Substantia nigra (tissue), 51 donors: ENCODE measurements at places on chromosomes 3 and 15.

GRCh38 chr15:74326746-74327145 is 40.7 kb downstream of the CYP11A1 start:
- no peak for DNase-seq

DNA sequence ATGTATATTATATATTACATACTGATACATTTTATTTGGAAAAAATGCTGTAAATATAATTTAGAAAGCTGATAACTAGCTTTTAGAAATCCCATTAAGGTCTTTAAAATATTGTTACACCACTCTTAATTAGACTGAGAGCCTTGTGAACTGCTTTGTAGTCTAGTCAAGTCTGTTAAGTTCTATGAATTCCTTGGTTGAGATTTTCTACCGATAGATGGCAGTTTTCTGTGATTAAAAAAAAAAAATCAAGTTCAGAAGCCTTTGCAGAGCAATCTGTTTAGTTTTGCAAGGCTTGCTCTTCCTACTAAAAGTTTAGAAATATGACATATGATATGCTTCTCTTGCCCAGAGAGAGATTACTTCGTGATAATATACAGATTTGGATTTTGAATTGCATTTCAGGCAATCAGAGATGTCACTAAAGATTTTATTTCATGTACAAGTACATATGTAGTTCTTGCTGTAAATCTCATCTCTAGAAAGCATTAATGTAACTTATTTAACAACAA is 60.4 kb upstream of the SLITRK3 start:
- no peak for DNase-seq

GRCh38 chr3:152291649-152292066 is 22.9 kb downstream of the MBNL1 start:
- no peak for DNase-seq

DNA sequence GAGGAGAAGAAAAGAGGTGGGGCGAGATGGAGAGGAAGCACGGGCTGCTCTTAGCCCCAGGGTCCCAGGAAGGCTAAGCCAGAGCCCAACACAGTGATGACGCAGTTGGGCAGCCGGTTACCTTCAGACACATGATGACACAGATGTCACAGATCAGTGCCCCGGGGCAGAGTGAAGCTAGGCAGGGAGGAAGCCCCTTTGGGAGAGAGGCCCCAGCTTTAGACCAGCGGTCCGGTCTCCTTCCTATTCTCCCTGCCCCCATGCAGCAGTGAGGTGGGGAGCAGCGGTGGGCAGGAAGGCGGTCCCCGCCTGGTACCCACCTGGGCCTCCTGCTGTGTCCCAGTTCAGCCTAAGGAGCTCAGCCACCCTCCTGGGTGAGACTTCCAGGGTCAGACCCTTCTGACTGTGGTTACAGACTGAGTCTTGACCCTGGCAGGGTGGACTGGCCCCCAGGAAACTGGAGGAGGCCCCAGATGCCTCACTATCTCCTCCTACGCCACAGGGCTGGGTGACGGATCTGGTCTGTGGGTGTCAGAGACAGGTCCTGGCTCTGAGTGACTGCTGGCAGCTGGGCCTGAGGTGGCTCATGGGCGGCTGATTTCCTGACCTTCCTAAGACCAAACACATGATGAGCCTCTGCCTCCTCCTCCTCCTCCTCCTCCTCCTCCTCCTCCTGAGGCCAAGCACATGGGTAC is 38.8 kb upstream of the LINGO1 start:
- no peak for DNase-seq
